ENCODE measurements at places on chromosomes 16 and 17.

DNA sequence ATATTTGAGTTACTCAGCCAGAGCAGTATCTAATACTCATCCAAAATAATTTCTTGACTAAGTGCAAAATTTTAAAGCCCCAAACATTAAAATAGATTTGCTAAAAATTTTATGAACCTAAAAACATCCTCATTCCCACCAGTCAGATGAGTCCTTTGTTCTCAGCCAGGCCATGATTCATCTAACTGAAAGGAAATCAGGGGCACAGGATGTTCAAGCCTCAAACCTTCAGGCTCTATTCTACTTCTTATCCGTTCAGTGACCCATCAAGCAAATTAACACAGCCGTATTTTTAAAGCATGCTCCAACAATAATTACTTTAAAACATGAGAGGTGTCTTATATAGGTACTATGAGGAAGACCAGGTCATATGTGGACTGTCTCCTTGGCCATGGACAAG, 176.5 kb upstream of the MON1B start:
- no peak for DNase-seq

- DNase-seq: no peak
Observed at GRCh38 chr17:65229621-65229995, 92.4 kb downstream of the RGS9 start.

GRCh38 chr17:34567691-34568465, 11.5 kb upstream of the TMEM132E start:
- DNase-seq: no peak

GRCh38 chr17:29593591-29594518, 923 bp downstream of the ANKRD13B start:
- no peak for DNase-seq

DNA sequence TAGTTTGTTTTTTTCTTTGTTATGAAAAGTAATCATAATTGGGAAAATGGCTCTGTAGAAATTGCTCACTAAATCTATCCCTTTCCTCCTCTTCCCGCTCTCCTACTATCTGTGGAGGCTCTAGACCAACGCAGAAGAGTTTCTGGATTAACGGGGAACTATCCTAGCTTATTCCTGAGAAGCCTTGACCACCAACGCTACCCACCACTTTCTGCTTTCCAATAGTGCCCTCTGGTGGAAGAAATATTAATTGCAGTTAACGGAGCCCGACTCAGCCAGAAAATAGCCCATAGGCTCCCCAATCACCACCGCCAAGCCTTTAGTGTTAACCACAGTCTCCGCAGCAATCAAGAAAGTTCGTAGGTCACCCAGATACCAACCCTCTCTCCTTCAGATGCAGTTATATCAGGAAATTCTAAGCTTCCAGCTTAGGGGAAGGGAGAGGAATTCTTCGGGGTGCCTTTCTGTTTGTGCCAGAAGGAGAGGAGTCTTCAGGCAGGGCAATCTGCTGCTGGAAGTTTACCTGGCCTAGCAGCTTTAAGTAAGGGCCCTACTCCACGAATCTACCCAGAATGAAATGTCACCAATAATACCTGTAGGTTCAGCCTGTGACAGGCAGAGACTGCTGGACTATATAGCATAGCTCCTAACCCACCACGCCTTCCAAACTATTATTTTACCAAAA, 23.0 kb upstream of the NSRP1 start:
- DNase-seq: peak; percentile 76

- peak; percentile 91 for DNase-seq
Observed at GRCh38 chr17:15883617-15884111, 61.3 kb upstream of the ADORA2B start.

DNA sequence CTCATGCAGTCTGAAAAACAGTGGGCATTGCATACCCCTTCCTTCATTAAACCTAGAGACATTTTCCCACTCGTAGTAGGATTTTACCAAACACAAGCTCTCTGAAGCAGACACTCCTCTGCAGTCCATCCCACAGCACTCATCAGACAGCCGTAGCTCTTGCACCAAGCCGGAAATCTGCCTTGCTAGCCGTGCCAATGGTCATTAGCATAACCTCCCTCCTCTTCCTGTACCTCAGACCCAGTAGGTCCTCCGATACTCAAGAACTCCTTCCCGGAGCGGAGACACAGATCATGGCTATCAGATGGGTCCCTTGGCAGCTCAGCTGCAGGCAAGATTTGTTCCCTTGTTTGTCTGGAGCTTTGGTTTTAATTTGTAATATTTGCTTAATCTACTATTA, 483.1 kb upstream of the PSMD7 start:
- no peak for DNase-seq

GRCh38 chr16:293043-293775, 10.2 kb downstream of the PDIA2 start:
- no peak for DNase-seq

GRCh38 chr16:87515475-87516330, 22.9 kb upstream of the ZCCHC14 start:
- DNase-seq: no peak

DNA sequence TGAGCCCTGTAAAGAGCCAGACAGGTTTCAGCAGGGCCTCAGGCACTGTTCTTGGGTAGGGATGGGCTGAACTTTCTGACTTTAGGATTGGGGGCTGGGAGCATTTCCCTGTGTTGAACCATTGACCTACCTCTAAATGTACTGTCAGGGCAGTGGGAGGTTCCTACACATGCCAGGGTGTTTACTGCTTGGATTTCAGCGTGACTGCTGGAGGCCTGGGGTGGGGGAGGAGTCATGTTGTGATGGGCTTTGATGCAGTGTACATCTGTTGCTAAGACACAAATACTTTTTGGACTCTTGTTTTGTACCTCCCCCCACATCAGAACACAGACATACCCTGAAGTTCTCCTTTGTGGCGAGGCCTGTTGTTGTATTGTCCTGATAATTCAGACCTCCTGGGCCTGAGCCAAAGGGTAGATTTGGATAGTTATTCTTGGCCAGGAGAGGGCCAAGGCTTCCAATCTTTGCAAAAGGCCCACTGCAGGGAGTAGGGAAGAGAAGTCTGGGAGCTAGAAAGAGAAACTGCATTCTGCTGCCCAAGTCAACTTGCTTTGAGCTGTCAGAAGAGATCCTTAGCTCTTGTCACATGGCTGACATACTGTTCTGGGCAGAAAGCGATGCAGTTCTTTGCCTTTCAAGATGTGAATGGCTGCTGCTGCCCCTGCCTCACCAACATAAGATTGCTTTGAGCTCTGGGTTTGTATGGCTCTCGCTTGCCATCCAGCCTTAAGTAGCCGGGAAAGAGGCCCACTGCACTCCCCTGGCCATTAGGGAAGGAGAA, 3.7 kb downstream of the NFE2L1 start:
- no peak for DNase-seq

DNA sequence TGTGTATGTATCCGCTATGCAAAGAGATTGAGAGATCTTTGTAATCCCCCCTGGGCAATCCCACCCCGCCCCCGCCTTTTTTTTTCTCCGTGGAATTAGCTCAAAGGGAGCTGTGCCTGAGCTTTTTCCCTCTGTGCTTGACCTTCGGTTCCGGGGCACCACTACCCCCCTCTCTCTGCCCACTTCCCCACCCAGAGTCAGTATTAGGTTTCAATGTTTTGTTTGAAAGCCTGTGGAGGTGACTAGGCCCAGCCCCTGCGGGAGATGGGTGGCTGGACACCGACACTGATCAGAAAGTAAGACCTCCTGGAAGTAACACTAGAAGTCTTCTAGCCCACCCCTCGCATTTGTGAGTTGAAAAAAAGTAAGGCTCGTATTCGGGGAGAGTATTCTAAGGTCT, 7.0 kb downstream of the CBLN1 start:
- no peak for DNase-seq

GRCh38 chr16:51696376-51696775, 545.3 kb upstream of the SALL1 start:
- DNase-seq: no peak

- no peak for DNase-seq
Observed at GRCh38 chr17:30263552-30264333, 28.0 kb downstream of the BLMH start.

GRCh38 chr16:72978212-72978611, 69.7 kb downstream of the ZFHX3 start:
- DNase-seq: peak; percentile 45

GRCh38 chr17:15134363-15134762, 130.8 kb downstream of the PMP22 start:
- DNase-seq: no peak

DNA sequence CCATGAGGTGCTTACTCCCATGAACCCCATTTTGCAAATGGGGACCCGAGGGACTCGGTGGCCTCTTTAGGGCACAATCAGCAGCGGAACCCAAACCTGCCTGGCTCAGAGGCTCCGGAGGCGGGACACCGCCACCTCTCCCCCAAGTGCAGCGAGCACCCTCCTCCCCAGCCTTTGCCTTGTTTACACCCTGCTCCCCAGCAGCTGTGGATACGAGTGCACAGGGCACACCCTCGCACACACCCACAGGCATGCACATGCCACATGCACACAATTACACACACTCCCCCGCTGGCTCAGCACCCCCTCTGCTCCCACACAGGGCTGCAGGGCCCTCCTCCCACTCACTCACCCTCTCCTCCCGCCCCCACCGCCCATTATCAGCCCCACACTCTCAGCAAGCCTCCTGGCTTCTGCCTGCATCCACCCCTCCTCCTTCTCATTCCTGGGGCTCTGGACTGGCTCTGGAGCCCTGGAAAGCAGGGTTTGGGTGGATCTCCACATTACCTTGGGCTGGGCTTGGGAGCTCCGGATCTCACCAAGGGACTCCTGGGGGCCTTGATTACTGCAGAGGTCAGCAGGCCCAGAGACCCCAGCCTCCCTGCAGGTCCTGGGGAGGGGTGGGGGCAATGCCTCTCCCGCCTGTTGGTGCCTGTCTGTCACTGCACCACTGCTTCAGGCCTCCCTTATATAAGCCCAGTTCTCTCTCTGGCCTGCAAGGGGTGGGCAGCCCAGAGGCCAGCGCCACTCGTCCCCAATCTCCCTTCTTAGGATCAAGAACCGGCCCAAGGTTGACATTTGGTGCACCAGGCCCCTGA, 6.4 kb downstream of the PDK2 start:
- DNase-seq: no peak

- no peak for DNase-seq
Observed at GRCh38 chr17:7107012-7107754, 7.4 kb downstream of the ASGR2 start.

GRCh38 chr16:74922150-74923138, 62.5 kb downstream of the WDR59 start:
- DNase-seq: no peak

DNA sequence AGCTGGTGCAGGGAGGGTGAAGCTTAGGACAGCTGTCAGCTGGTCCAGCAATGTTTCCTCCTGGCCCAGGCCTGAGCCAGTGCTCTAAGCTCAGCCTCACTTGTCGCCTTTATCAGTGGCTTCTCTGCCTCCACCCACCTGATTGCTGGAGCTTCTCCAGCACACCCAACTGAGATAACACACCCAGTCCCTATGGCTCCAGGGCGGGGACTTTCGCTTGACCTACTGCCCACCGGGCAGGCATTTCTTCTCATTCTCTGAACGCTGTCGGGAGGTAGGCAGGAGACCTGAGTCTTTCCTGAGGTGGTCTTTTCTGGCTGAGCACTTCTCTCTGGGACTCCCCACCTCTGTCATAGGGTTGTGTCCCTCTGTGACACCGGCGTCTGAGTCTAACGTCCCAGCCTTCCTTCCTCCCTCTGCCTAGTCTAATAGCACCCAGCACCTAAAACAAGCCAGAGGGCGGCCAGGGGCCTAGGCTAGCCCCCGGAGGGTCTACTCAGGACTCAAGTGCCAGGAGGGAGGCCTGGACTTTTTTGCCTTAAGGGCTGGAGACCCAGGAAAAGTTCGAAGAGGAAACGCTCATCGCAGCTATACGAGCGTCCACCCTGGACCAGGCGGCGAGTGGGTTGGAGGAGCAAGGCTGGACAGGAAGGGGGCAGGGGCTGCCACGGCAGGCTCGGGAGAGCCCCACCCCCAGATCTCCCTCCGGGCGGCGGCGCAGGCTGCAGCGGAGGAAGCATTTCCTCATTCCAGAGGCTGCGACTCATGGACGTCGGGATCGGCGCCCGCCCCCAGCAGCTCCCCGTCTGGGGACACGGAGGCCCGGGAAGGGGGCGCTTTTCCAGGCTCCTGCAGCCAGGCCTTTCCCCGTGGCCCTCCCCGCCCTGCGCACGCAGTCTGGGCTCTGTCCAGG, 756 bp downstream of the TAX1BP3 start:
- peak; percentile 81 for DNase-seq

DNA sequence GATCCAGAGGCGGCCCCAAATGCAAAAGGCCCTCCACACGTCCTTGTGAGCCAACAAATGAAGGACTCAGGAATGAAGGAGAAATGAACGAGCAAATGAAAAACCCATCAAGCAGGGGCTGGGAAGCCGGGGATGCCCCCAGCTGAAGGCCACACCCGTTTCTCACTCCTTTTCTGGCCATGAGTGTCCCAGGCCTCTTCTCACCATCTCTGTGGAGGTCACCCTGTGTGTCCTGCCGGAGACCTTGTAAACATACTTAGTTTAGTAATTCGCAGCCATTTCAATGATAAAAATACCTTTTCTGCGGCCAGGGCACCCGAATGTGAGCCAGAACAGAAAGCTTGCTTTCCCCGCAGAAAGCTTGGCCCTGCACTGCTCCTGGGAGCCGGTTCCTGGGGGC, 21.1 kb upstream of the AATK start:
- no peak for DNase-seq

GRCh38 chr16:50841081-50841886, 99.4 kb downstream of the CYLD start:
- peak; percentile 43 for DNase-seq

DNA sequence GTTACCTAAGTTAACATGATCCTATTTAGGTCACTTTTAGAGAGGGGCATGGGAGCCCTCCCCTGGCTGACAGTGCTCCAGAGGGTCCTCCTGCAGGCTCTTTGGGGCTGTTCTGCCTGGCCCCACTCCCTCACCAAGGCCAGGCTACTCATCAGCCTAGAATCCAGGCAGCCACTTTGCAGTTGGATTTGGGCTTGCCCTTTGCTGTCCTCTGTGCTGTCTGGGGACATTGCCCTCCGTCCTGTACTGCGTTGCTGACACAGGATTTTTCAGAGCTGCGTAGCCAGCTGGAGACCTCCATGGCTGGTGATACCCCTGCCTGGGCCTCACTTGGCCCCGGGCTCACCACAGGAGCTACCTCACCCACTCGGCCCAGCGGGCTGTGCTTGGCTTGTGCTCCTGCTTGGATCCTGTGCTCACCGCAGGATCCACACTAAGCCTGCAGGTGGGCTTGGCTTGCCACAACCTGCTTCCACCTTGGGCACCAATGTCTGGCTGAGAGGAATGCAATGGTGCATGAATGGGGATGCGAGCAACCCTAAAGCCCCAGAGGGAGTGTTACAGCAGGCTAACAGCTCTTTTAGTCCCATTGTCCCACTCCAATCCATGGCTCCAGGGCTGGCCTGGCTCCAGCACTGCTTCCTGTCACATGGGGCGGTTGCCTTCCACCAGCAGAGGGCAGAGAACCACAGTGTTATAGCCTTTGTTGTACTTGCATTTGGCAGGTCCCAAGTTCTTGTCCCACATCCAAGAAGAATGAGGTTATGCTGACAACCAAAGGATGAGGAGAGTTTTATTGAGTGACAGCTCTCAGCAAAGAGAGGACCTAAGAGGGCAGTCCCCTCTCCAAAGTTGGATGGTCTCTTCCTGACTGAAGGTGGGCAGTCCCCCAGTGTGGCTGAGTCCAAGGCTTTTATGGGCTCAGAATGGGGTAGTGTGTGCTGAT, 21.5 kb downstream of the CCL4 start:
- no peak for DNase-seq

- DNase-seq: no peak
Observed at GRCh38 chr16:83433201-83433600, 374.6 kb upstream of the HSBP1 start.

Measured in suppressor macrophage treated with lipopolysaccharide for 1 hour (primary cell).